ENCODE measurements at places on chromosomes 7 and 10.

DNA sequence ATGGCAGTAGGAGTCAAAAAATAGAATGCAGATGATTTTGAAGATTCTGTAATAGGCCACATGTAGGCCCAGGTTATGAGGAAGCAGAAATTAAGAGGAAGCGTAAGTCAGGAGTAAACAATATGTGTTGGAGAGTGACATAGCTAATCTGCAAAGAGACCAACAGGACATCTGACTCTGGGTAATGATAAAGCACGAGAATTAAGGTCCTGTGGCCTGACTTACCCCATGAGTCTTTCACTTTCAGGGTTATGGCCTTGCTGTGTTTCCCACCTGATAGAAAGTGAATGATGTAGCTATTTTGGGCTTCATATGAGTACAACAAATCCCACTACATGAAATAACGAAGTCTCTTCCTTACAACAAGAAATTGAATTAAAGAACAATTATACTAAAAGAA is 393.0 kb downstream of the MAGI2 start:
- no peak for DNase-seq

DNA sequence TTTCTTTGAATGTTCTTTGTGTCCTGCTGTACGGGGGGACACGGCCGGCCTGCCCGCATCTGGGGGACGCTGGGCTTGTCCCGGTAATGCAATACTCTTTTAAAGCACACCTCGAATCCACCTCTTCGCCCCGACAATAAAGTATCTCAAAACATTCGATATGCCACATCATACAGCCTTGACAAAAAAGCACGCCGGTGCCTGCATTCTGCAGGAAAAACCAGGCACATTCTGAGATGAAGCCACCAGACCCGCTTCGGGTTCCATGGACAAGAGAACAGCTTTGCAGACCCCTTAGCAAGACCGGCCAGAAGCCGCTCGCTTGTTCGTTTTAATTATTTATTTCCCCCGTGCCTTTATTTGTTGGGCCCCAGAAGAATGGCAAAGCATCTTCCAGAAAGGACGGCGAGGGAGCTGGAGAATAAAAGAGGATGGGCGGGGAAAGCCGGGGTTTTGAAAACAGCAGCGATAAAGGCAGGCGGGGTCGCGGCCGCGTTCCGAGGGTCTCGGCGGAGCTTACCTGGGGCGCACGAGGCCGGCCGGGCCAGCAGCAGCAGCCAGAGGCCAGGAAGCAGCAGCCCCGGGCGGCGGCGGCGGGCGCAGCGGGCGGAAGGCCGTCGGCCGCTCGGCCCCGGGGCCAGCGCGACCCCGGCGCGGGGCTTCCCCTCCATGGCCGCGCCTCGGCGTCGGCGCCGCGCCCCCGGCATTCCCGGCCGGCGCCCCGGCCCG is 462 bp downstream of the KIAA1549 start:
- peak; percentile 44 for DNase-seq

DNA sequence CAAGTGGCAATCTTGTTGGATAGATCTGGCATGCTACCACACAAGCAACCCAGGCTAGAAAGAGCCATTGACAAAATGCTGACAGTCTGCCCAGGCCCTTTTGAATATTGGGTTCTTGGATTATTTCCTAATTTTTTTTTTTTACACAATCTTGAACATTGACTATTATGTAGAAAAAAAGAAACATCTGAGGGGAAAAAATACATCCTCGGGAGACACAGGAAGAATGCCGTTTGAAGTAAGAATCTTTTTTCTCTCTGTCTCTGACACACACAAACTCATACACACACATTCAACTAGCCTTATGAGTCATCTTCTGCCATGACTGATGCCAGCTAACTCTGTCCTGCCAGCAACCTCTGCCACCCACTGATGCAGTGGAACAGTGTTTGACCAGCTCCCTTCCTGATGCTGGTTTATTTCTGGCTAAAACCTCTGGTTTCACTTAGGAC is 47.2 kb downstream of the SORBS1 start:
- no peak for DNase-seq

- no peak for DNase-seq
These were observed 1050.5 kb upstream of the AUTS2 start for GRCh38 chr7:68547799-68548198.

GRCh38 chr10:29530112-29530976 is 104.4 kb downstream of the SVIL start:
- DNase-seq = no peak

DNA sequence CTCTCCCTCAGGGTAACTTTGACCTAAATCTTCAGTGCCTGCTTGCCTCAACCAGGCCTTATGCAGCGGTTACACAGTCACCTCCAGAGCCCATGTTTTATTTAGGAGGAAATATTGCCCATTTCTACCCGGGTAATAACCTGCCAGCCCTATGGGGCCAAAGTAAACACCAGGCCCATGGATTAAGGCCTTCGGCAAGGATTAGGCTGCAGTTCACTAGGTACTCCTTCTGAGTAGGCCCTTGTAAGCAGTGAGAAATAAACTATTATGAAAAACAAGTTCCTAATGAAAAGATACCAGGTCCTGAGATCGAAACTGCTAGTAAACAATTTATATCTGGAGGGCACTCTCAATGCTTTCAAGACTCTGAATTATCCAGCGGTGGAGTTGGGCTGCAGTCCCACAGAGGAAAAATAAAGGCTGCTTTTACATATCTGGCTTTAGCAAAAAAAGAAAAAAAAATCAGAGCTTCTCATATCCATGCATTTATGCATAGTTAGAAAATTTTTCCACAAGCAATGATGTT is 3.7 kb upstream of the HOXA10 start:
- no peak for DNase-seq

DNA sequence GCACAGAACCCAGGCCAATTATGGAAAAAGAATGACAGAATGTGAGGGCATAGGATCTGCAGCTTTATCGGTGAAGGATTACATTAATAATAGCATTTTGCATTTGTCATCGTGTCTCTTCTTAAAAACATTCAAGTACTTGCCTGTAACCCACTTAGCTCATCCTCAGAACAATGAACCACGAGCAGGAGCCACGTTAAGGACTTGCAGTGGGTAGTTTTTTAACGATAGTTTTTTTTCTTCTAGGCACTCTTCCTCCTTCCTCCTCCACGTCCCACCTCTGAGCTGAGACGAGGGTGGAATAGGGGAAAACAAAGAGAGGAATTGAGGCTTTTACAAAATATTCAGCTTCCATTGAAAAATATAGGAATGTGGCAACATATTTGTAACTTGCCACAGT is 27.1 kb downstream of the CDHR3 start:
- DNase-seq = no peak

DNA sequence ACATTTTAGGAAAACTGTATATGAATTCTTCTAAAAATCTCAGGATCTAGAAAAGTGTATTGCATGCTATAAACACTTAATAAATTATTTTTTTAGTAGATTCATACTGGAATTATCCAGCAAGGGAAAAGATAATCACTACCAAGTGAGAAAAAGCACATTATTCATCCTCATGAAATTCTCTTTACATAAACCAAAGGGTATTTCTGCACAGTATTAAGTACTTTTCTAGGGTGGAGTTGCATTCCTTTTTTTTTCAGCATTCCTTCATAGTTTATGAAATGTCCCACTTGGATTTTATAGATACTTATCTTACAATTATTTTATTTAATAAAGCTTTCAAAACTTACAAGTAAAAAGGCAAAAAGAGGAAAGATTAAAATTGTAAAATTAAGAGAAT is 403.3 kb downstream of the HGF start:
- DNase-seq = no peak

DNA sequence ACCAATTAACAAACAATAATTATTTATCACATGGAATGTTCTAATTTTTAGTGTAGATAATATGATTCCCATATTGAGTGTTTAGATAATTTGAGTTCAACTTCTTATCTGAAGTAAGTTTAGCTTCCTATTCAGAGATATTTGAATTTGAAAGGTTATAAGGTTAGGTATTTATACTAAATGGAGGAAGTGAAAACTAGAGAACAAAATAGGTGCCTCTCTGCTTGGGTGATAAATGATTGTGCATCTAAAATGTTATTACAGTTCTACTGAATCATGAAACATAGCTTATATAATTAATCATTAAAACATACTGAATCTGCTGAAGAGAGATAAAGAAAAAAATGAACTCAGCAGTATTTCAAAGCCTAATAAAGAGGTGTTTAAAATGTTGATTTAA is 1174.3 kb downstream of the XPNPEP1 start:
- DNase-seq = no peak

DNA sequence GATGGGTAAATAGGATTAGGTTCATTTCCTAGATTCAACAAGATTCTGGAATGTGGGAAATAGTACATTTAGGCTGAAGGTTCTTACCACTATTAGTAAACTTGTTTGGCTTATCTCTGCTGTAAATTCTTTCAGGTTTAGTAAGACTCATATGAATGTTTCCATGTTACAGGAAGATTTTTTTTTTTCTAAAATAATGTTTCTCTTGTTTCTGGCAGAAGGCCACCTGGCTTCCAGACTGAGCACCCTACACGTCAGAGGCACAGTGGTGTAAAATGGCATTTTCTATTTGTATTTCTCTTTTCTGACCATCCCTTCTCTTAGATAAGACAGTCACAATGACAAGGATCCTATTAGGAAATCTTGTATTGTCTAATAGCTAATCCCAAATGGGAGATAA is 22.7 kb upstream of the AASS start:
- no peak for DNase-seq

DNA sequence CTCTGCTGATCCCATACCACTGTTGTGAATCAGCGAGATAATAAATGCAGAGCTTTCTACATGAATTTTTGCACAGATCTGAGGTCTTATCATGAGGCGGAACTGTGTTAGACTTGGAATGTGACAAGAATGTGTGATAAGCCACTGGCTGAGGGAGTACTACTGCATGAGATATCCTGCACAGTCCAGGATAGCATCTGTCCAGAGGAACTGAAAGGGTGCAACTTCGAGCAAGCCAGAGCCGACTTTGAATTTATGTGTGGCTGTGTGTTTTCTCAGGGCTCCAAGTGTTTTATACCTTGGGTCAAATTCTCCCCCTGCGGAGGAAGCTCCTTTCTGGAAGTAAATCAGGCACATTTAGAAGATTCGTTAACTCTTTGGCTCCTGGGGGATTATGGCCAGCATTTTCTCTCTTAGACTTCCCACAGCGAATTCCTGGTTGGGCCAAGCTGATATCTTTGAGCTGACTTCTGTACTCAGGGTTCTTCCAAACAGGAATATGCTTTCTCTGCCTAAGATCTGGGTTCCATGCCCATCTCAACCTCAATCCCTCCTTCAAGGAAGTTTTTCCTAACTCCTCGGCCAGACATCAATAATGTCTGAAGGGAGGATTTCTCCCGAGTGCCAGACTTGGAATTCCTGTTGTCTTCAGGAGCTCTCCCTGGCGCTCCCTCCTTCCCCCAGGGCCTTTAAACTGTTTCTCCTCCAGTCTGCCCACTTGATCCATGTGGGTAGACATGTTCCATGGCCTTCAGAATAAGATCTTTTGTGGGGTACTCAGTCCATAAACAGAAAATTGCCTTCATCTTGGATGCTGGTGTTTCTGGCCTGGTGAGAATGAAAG is 2.5 kb upstream of the MEST start:
- no peak for DNase-seq

GRCh38 chr10:98586096-98586495 is 139.4 kb upstream of the HPS1 start:
- DNase-seq = no peak

DNA sequence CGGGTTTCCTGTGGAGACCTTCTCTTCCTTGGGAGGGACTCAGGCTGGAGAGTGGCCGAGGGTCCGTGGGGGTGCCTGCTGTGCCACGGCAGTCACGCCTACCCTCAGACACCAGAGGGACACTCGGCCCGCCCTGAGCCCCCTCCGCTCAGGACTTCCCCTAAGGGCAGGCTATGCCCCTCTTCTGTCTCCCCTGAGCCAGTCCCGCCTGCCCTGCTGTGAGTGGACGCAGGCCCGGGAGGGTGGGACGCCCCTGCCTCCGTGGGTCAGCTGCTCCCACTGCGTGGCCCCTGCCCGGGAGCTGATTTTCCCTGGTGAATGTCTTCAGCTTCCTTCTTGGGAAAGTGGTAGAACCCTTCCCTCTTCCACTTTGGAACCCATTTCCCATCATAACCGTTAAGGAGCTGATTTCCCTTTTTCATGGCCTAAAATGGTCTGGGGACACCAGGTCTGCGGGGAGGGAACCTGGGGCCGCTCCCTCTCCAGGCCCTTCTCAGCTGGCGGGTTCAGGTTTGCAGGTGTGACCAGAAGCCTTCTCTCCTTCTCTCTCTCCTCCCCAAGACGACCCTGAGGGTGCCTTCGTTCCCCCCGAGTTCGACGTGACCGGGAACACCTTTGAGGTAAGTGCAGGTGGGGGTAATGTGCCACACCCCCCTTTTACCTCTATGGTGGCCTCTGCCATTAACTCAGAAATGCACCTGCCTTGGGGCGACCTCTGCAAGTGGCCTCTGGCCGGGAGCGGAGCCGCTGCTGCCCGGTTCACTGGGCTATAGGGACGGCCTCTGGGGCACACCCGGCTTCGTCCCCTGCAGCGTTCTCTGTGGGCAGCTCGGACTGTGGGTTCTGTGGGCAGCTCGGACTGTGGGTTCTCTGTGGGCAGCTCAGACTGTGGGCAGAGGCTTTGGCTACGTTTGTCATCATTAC is 7.9 kb downstream of the KNDC1 start:
- DNase-seq = no peak

DNA sequence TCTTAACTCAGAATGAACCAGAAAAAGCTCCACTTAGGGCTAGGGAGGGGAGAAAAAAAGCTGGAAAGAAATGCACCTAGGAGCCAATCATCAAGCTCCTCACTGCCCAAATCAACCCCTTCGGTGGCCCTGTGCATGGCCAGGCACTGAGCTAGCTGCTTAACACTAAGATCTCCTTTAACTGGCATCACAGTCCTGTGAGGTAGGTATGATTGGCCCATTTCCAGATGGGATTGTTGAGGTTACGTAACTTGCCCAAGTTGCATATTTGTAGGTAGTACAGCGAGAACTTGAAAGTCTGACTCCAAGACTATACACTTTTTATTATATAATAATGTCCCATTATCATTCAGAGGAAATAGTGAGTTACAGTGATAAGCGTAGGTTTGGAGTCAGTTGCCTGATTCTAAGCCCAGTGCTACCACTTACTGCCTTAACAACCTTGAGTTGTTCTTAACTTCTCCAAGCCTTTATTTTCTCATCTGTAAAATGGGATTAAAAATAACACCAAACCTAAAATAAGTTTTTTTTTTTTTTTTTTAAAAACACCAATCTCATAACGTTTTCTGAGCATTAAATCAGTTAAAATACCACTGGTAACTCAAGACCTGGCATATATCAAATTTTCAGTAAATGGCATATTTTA is 37.2 kb upstream of the ACSL5 start:
- no peak for DNase-seq

DNA sequence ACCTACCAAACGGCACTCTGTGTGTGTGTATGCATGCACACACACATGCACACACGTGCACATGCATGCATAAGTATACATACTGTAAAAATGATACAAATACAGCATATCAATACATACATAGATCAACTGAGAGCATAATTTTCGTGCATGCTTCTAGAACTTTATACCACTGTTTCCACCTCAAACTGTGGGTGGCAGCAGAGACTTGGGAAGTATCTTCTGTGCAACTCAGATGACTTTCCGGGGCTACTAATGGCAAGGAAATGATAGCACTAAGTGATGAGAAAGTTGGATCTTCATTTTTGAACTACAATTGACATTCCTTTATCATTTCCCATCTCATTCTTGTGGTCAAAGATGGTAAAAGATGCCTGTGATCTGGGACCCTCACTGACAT is 570.7 kb downstream of the REEP3 start:
- peak; percentile 3 for DNase-seq
